ENCODE measurements at places on chromosomes 7 and 10. TPM values are rescaled to one million over a fixed set of nuclear protein-coding genes. Genes with fewer than 3 reads are reported as not detected.
A peak's percentile ranks its signal among the peaks of the same experiment; 100 is the strongest.

GRCh38 chr7:128108129-128108528 lies 76.9 kb upstream of the LRRC4 start:
- DNase-seq, result peak; percentile 37

- no peak for DNase-seq
These were observed 296.5 kb downstream of the TWIST1 start for GRCh38 chr7:18820981-18821380.

DNA sequence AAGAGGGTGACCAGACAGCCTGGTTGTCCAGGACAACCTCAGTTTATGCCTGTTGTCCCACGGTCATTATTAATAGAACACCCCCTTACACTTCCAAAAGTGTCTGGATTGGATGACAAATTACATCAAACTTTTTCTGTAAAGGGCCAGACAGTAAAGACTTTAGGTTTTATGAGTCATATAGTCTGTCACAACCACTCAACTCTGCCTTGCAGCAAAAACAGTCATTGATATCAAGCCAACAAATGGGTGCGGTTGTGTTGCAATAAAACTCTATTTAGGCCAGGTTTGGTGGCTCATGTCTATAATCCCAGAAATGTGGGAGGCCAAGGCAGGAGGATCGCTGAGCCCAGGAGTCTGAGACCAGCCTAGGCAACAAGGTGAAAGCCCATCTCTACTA lies 66.7 kb upstream of the ATP6V0A4 start:
- no peak for DNase-seq

- DNase-seq, result no peak
These were observed 22.7 kb downstream of the AVPI1 start for GRCh38 chr10:97664282-97664850.

DNA sequence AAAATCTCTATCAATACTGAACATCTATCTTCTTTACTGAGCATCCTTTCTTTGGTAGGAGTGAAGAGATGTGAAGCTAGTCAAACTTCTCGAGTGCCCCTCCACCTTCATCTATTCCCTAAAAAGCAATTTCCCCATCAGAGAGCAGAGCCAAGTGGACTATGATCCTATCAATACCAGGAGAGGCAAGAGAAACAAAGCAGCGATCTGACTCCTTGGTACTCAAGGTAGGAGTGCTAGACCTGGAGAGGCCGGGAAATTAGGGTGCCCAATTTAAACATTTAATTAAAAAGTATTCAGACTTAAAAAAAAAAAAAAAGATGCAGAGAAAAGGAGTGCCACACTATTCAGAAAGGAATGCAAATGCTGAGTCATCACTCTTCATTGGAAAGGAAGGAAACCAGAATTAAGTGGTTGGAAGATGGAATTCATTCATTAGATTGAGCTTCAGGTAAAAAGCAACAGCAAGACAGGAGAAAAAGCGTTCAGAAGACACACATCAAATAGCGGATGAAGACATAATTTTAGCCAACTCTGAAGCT lies 1.6 kb downstream of the TIAL1 start:
- no peak for DNase-seq

DNA sequence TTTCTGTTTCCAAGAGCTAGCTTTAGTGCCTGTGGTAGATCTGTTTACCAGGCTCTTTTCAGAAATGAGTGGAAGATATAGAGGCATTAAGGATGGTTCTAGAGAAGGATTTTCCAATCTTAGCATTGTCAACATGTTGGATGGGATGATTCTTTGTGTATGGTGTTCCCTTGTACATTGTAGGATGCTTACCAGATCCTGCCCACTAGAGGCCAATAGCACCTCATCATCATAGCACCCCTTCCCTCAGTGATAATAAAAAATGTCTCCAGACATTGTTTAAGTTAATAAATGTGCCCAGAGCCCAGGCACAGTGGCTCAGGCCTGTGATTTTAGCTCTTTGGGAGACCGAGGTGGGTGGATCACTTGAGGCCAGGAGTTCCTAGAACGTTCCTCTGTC lies 121.2 kb downstream of the ANKRD30A start:
- DNase-seq, result no peak

DNA sequence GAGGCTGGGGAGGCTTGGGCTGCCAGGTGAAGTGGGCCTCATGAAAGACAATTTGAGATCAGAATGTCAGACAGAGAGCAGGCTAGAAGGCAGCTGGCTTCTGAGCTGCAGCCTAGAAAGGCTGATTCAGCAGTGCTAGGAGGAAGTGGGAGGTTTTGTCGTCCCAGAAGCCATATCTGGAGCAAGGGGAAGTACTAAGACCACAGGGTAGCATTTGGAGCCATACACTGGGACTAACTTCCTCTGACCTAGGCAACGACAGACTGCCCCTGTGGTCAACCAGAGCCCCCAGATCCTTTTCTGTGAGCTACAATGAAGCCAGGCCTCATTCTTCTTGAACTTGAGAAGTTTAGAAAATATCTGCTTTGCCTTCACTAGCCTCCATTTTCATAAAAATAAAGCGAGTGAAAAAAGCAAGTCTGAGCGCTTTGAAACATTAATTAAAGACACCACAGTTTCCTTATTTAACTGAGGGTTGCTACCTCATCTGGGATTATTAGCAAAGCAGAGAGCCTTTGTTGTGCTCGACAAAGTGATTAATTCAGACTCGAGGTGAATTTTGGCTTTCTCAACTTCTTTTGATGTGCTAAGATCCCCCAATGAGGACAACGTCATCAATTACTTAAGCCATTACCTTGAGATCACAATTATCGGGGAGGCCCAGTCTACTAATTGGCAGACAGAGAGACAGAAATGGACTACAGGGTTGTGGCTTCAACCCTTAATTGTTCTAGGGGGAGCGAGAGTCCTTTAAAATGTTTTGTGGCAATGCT lies 26.6 kb downstream of the TBXAS1 start:
- DNase-seq, result no peak

The UTF1 gene
- polyA plus RNA-seq, result not detected

The CCL24 gene
- polyA plus RNA-seq, result 3.3 TPM

The HTR7 gene
- 2.5 TPM for polyA plus RNA-seq

The SHTN1 gene
- polyA plus RNA-seq, result 11.1 TPM

The POLR2J3 gene
- polyA plus RNA-seq, result 64.7 TPM

The ERCC6 gene
- 8.5 TPM for polyA plus RNA-seq

Data from aorta (tissue), 5 donors.